ENCODE measurements at places on chromosomes 12 and 14.

- DNase-seq: no peak
Observed at GRCh38 chr12:75444429-75445136, 36.0 kb upstream of the GLIPR1 start.

DNA sequence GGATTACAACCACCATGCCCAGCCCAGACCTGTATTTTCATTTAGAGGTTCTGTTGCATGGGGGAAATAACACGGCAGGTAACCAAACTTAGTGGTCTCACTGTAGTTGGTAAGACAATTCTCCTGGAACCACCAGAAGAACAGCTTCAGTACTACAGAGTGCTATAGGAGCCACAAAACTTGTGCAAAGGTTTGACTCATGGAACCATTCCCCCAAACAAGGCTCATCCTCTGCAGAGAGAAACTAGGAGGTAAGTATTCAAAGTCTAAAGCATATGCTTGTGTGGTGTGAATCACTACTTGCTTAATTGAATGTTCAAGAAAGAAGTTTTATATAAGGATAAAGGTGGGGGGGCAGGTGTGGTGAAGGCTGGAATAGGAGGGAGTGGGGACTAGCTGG, 58.7 kb downstream of the GNS start:
- no peak for DNase-seq

GRCh38 chr12:211142-211465, 2.9 kb downstream of the SLC6A12 start:
- DNase-seq: no peak

DNA sequence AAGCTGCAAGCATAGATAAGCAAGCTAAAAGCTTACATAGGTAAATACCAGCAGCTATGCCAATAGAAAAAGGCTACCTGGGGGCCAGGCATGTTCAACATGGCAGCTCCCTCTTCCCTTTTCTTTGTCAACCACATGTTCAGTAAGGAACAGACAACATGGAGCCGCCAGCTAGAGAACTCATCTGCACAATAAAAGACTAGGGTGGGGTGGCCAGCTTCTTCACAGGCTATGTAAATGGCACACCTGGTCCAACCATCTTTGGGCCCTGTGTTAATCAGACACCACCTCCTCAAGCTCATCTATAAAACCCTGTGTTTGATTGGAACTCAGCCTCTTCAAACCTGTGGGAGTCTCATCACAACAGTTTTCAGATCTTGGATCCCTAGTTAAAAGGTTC, 129.7 kb upstream of the TMPO start:
- DNase-seq: no peak

GRCh38 chr14:80679273-80679672, 262.3 kb downstream of the CEP128 start:
- DNase-seq: no peak

- DNase-seq: no peak
Observed at GRCh38 chr12:70837026-70837425, 83.5 kb downstream of the PTPRR start.

- DNase-seq: no peak
Observed at GRCh38 chr12:1046727-1047126, 55.7 kb downstream of the ERC1 start.

GRCh38 chr12:26434299-26435068, 239.1 kb downstream of the SSPN start:
- DNase-seq: peak; percentile 29

DNA sequence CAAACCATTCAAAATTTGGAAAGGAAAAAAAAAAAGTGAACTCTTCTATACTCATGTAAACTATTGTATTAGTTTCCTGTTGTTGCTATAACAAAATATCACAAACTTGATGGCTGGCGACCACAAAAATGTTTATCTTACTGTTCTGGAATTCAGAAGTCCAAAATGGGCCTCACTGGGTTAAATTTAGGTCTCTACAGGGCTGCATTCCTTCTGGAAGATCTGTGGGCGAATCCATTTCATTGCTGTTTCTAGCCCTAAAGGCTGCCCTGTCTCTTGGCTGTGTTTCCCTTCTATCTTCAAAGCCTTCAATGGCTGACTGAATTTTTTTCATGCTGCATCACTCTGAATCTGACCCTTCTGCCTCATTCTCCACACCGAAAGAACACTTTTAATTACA, 105.1 kb upstream of the NAV3 start:
- no peak for DNase-seq

- no peak for DNase-seq
Observed at GRCh38 chr14:92549105-92549858, 35.7 kb downstream of the RIN3 start.

- no peak for DNase-seq
Observed at GRCh38 chr14:53999061-53999488, 42.5 kb upstream of the BMP4 start.

- DNase-seq: no peak
Observed at GRCh38 chr12:117679776-117680175, 289.0 kb downstream of the KSR2 start.

GRCh38 chr12:108568338-108569154, 6.2 kb downstream of the ISCU start:
- DNase-seq: peak; percentile 17

DNA sequence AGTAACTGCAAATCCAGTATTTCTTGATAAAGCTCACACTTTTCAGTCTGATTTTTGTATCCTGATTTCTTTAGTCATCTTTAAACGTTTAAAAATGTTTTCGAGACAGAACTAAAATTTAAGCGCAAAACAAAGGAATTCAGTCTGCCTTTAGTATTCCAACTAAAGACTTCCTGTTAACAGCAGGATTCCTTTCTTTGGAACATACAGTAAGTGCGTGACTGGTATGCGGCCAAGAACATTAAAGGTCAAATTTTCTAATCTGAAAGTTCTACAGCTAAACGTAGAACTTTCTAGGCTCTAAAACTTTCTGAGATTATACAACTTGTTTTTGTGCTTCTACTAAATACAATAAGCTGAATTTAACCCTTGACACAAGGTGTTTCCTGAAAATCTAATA, 9.9 kb downstream of the SAV1 start:
- DNase-seq: no peak

GRCh38 chr12:90407841-90408240, 547.1 kb downstream of the CCER1 start:
- no peak for DNase-seq

All from colonic mucosa (tissue), 4 donors.